ENCODE measurements at places on chromosomes 3 and 15.

- no peak for DNase-seq
Observed at GRCh38 chr15:80095969-80096368, 36.5 kb downstream of the ZFAND6 start.

GRCh38 chr3:132205609-132206008 lies 111.6 kb upstream of the ACP3 start:
- DNase-seq: no peak

GRCh38 chr3:15451216-15452113 lies 24.1 kb downstream of the EAF1 start:
- no peak for DNase-seq

GRCh38 chr3:187944390-187945179 lies 199.3 kb upstream of the BCL6 start:
- DNase-seq: no peak

DNA sequence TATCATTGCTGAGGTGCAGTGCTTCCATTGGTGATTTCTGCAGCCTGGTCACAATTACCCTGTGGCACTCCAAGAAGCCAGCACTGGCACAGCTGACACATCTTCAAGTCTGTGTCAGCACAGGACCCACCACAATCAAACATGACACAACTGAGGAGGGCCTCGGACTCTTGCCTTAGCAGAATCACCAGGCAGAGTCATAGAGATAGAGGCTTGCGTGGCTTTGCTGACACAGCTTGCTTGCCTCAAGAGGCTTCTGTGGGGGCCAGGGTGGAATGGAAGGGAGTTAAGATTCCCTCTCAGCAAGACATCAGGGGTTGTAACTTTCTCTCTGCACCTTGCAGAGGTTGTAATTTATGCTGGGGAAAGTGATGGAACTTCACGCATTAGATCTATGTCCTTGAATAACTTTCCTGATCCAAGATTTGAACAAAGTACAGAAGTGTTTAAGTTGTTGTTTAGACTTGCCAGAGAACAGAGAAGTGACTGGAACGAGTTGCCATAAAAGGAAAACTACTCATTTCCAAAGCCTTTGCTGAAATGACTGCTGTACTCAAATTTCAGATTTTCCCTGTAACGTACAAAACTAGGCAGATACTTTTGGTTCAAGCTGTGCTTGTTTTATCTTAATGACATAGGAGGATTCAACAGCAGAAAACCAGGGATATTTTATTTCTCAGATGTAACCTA lies 170.7 kb downstream of the DIPK2A start:
- DNase-seq: no peak

DNA sequence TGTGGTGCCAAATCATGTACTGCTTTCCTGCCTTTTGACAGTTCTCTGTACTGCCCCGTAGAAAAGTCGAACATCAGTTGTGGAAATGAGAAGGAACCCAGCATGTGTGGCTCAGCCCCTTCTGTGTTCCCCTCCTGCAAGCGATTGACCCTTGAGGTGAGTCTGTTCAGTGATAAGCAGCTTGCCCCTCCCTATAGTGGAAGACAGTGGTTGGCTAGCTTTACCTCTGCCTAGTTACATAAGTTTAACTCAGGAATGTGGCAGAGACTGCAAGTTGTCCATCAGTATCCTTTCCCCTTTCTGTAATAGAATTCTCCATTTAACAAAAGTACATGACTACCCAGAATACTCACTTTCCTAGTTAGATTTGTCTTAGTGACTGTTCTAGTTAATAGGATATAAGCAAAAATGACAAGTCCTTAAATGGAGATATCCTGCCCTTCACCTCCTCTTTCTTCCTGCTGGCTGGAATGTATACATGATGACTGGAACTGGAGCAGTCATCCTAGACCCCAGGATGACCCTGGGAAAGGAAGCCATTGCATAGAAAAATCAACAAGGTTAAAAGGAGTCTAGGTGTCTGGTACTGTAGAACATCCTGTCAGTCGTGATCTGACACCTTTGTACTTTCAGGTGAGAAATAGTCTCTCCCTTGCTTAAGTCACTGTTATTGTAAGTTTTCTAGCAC lies 10.6 kb downstream of the SETMAR start:
- DNase-seq: no peak

All from SIG-M5 (cell line).